Stimulated activated CD8-positive, alpha-beta memory T cell treated with anti-CD3 and anti-CD28 coated beads, Interleukin-2, amount 100 ng/mL, for 48 hours (primary cell): ENCODE measurements at places on chromosomes 1 and 21.

DNA sequence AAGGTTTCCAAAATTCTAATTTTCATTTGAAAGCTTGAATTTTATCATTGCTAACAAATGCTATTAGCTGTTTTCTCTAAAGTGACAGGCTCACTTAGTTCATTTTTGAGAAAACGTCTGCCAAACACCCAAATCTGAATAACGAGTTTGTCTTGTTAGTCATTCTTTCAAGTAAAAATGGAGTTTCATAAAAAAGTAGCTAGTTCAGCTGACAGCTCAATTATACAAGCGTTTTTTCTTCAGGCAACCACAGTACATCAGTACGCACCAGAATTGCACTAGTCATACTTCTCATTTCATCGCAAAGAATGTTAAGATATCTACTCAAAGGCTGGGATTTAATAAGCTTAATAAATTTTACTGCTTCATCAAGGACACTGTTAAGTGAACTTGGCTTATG lies 72.3 kb upstream of the SLFNL1 start:
- no peak for DNase-seq

- DNase-seq: no peak
These were observed 47.4 kb upstream of the ENAH start for GRCh38 chr1:225700164-225700821.

GRCh38 chr1:112893288-112894009 lies 62.5 kb downstream of the SLC16A1 start:
- no peak for DNase-seq

DNA sequence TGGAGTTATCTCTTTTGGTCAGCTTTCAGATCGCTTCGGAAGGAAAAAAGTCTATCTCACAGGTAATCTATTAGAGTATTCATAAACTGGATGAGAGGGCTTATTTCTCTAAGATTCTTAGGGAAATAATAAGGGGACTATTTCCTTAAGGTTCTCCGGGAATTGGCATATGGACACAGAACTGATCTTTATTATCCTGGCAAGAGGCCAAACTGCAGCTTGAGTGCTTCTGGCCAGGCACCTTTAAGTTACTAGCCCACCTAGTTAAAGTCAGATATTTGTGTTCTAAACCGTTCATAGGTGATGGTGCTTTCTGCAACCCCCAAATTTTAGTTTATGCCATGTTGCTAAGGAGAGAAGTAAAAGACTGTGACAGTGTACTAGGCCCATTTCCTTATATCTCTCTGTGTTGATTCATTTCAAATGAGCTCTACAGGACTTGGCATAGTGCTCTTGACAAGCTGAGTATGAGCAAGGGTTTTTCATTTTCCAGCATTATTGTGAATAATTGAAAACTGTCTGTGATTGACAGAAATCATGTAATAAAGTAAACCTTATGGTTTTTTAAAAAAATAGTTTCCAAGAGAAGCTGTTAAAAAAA lies 43.4 kb downstream of the SLC22A15 start:
- DNase-seq: no peak

- DNase-seq: no peak
These were observed 5.5 kb downstream of the CACNA1E start for GRCh38 chr1:181488866-181489265.

- no peak for DNase-seq
These were observed 98.5 kb downstream of the ATF6 start for GRCh38 chr1:161864577-161864976.

DNA sequence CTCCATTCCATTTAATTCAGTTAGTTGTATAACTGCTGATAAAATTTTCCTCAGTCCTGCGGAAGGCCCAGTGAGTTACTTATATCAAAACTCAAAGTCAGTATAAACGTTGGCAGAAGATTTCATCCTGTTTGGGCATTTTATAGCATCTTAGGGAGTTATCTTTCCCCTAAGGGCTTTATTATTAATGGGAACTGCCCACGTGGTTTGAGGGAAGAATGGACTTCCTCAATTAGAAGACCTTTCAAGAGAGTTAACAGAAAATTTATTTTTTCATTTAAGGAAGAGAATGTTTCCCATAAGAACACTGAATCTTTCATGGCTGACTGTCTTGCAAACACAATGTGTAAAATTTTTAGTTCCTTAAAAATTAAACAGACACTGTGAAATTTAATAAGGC lies 400.1 kb downstream of the NEGR1 start:
- DNase-seq: no peak

GRCh38 chr1:52867087-52867863 lies 24.7 kb downstream of the ZYG11A start:
- DNase-seq: no peak

GRCh38 chr1:79380078-79380477 lies 373.5 kb upstream of the ADGRL4 start:
- DNase-seq: no peak

- DNase-seq: no peak
These were observed 20.4 kb upstream of the MAP10 start for GRCh38 chr1:232784794-232785193.

GRCh38 chr1:116586741-116587143 lies 15.9 kb upstream of the CD58 start:
- DNase-seq: no peak

GRCh38 chr1:87523466-87523865 lies 194.8 kb downstream of the LMO4 start:
- DNase-seq: no peak

- no peak for DNase-seq
These were observed 759 bp downstream of the AMPD2 start for GRCh38 chr1:109620401-109620791.

DNA sequence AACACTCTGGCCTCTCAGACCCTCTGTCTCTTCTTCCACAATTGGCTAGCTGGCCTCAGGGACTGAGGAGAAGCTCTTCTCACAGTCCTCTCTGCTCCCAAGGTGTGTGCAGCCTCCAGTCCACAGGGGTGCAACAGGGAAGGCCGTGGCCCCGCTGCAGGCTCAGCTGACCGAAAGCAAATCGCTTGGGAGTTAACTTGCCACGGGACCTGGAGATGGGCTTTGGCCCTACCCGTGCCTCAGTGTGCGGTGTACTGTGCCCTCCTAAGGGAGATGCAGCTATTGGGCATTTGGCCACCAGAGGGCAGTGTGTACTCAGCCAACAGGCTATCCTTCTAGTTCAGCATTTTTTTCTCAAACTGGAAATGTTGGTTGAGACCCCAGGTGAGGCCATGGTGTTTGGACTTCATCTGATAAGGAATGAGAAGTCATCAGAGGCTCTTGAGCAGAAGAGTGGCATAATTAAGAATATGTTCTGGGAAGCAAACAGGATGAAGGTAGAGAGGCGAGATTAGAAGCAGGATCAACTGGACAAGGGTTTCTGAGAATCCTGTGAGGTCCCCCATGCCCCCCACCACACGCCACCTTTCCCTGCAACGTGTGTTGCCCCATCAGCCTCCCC lies 42.5 kb upstream of the TMEM125 start:
- peak; percentile 79 for DNase-seq

- no peak for DNase-seq
These were observed 200.3 kb upstream of the SGIP1 start for GRCh38 chr1:66333466-66334199.

GRCh38 chr1:78426408-78426807 lies 64.4 kb upstream of the PTGFR start:
- no peak for DNase-seq

DNA sequence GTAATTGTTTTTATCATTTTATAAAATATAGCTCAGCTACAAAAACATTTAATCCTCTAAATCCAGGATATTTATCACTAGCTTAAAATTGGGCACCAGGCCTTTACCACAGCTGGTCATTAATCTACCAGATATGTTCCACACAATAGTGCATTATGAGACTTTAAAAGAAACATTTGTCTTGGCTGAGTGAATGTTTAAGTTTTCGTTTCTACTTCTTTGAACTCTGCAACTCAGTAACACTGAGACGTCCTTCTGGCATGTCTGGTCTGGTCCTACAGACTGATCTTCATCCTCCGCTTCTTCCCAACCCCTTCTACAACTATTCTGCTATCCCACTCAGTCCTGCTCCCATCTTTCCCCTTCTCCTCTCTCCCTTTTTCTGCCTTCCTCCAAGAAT lies 296.2 kb downstream of the NEGR1 start:
- no peak for DNase-seq

DNA sequence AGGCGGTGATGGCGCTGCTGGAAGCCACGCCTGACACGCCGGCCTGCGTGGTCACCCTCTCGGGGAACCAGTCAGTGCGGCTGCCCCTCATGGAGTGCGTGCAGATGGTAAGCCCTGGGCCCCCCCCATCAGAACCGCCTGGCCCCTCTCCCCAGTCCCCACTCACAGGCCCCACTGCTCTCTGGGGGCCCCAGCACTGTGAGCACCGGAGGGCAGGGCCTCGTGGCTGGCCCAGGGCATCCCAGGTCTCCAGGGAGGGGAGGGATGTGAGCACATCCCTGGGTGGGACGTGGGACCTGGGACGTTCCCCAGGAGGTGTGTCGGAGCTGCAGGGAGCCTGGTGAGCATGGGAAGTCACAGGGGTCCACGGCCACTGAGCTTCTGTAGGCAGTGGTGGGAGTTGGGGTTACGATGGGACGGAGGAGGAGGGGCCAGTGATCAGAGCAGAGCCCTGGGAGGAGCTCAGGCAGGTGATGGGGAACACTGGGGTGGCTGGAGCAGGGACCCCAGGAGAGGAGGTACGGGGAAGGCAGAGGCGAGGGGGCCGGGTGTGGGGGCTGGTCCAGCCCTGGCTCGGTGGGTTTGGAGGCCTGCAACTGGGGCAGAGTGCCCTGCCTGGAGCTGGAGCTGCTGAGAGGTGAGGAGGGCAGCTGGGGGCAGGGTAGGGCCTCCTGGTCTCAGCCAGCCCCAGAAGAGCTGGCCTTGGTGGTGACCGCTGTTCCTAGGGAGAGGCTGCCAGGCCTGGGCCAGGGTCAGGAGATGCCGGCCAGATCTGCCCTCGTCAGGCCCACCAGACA lies 18.8 kb downstream of the PFKL start:
- no peak for DNase-seq

DNA sequence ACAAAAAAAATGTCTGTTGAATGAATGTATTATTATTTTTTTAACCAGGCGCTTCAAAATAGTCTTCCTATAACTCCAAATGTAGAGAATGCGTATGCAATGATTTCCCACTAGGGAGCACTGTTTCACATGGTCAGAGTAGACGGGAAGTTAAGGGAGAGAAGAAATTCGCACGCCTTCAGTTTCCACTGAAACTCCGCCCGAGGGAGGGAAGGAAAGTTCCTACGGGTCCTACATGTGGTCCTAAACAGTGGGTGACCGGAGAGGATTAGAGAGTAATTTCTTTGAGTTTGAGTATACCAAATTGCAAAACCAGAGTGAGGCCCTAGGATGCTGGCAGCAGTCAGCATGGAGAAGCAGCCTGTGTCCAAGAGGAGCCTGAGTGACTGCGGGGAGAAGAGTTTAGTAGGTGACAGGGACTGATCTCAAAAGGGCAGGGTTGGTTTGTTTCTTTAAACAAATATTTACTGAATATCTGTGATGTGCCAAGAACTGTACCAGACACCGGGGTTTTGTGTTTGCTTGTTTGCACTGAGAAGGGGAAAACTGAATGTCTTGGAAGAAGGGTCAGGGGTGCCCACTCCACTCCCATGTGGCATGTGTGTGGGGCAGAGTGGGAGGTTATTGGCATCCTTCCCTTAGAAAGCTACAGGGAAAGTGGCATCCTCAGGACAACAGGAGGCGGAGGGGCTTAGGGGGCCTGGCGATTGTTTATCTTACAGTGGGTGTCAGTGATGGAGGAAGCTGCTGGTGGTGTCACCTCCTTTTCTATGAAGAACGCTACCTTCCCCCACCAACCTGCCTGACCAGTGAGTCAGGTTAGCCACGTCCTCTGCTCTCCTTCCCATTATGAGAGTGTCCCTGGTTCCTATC lies 22.8 kb downstream of the RNU5D-1 start:
- no peak for DNase-seq

DNA sequence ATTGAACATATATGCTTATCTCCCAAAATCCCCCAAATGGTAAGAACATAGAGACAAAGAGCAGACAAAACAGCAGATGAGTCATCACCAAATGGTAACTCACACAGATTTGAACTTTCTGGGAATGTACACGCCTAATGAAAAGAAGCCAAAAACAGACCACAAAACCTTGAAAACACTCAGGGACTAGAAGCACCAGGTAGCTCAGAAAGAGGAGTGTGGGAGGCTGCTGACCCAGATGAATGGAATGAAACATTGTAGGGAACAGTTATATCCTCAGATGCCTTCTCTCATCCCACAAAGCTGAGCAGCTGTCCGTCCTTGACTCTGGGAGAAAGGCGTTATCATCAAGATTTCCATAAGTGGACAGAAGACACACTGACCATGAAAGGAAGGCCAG lies 307.0 kb upstream of the USP25 start:
- DNase-seq: no peak

DNA sequence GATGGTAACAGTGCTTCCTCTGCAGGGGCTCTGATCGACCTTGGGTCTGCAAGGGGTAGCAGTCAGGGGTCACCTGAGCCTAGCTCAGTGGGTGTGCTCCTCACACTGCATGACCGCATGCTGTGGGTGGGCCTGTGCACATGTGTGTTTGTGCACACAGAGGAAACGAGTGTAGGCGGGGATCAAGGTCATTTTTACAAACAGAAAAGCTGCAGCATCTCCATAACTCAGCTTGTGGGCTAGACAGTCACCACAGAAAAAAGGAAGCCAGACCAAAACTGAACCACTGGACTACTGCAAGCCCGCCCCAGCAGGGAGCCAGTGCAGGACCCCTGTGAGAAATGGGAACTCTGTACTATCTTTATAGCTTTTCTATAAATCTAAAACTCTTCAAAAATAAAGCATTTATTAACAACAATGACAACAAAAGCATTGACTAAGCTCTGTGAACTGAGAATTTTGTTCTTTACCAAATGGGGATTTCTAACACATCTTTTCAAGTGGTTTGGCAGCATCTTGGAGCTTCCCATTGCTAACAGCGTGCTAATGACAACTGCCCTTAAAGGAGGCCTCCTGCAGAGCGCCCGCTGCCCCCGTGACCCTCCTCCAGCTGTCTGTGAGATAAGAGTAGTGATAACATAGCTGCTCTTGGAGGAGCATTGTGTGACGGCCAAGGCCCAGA lies 19.9 kb upstream of the NEK2 start:
- no peak for DNase-seq

- no peak for DNase-seq
These were observed 32.0 kb upstream of the GNPAT start for GRCh38 chr1:231208980-231209379.
